ENCODE measurements at places on chromosomes 5 and 9.
A peak's percentile ranks its signal among the peaks of the same experiment; 100 is the strongest.

DNA sequence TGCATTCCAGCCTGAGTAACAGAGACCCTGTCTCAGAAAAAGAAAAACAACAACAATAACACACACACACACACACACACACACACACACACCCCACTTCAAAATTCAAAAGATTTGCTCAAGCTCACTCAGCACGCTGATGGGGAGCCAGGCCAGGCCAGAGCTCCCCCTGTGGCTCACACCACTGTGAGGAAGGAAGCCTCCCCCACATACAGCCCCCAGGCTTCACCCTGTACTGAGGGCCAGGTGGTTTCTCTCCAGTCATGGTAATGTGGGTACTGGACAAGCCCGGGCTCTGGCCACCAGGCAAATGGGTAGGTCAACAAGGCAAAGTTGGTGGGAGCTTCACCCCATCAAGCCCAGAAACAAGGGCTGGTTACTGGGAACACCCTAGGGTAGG lies 19.0 kb downstream of the ATOX1 start:
- DNase-seq, result no peak

GRCh38 chr5:135718151-135718550 lies 116.3 kb upstream of the SLC25A48 start:
- DNase-seq, result peak; percentile 52

- DNase-seq, result no peak
Measured at GRCh38 chr5:80864706-80865435, 95.3 kb upstream of the RASGRF2 start.

- peak; percentile 60 for DNase-seq
Measured at GRCh38 chr9:99820685-99821395, 845 bp upstream of the NR4A3 start.

DNA sequence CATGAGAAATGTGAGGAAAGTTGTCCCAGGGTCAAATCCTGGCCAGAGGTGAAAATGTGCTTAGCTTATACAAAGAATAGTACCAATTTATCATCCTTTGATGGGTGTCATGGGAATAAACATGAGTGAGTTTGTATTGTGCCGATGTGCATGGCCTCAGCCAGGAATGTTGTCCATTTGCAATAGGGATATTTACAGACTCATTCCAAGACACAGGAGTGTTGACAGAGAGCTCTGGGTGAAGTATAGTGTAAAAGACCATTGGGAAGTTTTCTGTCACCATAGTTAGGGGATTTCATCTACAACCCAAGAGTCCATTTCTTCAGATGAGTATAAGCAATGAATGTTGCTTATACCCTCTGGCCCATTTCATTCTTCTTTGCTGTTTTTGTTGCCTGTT lies 160.1 kb downstream of the DMAC1 start:
- DNase-seq, result no peak

DNA sequence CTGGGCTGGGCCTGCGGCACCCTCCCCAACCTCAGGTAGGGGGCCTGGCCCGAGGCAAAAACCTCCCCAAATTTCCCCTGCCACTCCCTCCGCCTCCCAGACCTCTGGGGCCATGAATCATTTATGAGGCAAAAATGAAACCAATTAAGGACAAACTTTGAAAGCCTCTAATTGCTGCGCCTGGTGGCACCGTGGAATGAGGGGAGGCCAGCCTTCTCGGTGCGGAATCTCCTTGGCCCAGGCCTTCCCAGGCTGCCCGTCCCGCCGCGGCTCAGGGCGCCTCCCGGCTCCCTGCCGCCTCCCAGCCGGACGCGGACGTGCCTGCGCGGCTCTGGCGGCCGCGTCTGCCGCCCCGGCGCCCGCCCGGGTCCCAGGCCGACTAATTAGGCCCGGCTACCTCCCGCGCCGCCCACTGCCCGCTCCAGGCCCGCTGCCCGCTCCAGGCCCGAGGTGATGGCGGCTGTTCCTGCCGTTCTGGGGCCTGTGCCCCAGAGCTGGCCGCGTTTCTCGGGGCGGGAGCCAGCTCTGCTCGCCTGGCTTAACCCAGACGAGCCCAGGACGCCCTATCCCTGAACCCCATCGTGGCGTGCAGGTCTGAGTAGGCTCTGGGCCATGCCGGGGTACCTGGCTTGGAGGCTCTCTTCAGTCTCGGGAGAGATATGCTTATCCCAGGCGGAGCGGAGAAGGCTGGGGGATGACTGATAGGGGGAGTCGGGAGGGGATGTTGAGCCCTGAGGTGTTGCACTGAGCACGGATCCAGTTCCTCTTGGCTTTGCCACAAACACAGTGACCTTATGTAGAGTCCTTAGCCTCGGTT lies 20.1 kb downstream of the CXXC5 start:
- peak; percentile 72 for DNase-seq

DNA sequence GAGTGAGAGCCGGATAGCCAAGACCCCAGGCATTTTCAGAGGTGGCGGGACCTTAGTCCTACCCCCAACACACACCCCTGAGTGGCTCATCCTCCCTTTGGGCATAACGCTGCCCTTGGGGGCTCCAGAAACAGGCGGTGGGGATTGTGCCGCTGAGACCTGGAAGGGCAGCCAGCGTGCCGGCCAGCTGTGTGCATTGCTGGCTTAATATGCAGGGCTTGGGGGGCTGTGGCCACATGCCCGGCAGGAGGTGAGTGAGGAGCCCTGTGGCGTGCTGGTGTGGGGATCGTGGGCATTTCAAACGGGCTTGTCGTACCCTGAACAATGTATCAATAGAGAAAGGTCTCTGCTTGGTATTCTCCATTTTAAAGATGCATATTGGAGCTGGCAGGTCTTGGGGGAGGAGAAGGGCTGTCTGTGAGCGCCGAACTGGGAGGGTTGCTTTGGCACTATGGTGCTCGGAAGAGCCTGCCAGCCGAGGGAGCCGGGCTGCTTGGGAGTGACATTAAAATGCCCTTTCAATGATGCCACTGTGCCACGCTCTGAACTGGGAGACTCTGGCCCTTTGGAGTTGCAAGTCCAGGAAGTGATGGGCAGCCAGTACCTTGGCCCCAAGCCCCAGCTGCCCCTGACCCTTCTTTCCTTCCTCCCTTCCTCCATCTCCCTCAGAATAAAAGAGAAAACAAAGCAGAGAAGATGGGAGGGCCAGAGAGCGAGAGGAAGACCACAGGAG lies 11.2 kb upstream of the OLFM1 start:
- no peak for DNase-seq

GRCh38 chr5:84063041-84063440 lies 321.6 kb downstream of the EDIL3 start:
- no peak for DNase-seq

DNA sequence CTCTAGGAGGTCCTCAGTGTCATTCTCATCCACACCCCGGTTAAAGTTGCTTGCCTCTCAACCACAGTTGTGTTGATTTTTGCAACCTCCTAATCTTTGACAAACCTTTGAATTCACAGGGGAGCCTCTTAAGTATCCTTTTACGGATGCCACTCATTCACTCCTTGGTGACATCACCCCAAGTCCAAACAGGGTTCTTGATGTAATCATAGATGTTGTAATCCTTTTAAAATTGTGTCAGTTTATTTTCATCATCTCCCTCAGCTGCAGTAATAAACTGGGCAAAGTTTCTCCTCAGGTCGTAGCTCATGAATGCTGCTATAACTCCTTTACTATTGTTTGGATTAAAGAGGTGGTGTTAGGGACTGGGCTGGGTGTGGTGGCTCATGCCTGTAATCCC lies 637.2 kb upstream of the NUDT12 start:
- DNase-seq, result no peak

DNA sequence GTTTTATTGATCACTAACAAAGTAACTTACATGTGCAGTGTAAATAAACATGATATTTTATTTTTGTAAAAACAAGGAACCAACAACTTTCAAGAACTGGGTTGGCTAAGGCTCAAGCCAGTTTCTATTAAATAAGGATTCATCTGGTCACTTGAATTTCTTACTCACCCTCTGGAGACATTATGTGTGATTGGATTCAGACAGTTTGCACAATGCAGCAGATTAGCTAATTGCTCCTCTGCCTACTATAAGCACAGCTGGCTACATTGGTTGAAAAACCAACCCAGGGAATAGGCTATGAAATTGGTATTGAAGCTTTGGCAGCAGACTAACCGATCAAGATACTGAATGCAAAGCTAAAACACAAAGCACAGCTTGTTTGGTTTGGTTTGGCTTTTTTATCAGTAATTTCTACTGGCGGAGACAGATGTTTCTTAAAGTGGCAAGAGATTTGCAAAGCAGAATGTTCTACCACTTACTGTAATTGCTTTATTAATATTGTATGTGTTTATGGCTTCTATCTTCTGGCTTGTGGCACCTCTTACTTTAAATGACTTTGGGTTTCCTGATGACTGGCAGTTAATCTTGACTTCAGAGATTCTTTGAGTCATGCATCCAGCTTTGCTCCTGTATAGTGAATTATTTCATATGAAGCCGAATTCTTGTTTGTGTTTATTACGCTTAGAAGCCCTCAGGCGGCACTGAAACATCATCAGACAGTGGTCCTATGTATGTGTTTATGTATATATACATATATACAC lies 231.5 kb downstream of the MPDZ start:
- no peak for DNase-seq

- no peak for DNase-seq
Measured at GRCh38 chr5:154542581-154542980, 64.6 kb upstream of the HAND1 start.

DNA sequence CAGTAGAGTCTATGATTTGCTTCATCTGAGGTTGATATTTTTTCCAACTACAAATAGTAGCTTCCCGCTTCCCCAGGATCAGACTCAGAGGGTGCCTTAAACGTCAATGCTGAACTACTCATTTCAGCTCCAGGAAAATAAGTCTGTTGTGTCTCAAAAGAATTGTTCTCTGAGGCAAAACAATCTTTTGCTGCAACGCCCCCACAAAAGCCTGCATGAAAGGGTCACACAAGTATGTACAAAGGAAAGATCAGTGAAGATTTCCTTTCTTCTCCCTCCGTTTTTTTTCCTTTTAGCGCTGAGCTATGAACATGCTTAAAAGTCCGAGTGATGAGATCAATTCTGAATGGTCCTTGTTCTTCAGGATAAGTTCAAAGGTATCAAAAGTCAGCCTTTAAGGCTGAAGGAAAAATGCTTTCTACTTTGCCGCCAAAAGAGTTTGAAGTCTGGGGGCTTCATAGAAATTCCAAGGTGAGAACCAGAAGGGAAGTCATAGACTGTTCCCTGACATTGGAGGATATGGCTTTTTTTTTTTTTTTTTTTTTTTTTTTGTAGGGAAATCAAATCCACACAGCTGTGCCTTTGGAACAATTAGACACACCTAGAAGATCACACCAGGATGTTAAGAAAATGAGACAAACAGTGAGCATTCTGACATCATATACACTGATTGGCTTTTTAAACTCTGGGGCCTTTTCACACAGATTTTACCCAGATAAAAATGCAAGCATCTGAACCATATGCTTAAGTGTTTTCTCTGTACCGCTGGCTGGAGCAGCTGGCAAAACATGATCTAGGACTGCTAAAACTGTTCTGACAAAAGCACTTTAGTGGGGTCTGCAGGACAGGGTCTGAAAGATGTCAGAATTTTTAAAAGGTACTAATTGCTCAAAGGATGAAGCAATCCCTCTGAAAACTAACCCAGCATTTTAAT lies 329.3 kb downstream of the ENC1 start:
- DNase-seq, result no peak

- no peak for DNase-seq
Measured at GRCh38 chr9:13807118-13807517, 506.8 kb downstream of the NFIB start.

- DNase-seq, result no peak
Measured at GRCh38 chr5:57550132-57550531, 67.5 kb upstream of the ACTBL2 start.

DNA sequence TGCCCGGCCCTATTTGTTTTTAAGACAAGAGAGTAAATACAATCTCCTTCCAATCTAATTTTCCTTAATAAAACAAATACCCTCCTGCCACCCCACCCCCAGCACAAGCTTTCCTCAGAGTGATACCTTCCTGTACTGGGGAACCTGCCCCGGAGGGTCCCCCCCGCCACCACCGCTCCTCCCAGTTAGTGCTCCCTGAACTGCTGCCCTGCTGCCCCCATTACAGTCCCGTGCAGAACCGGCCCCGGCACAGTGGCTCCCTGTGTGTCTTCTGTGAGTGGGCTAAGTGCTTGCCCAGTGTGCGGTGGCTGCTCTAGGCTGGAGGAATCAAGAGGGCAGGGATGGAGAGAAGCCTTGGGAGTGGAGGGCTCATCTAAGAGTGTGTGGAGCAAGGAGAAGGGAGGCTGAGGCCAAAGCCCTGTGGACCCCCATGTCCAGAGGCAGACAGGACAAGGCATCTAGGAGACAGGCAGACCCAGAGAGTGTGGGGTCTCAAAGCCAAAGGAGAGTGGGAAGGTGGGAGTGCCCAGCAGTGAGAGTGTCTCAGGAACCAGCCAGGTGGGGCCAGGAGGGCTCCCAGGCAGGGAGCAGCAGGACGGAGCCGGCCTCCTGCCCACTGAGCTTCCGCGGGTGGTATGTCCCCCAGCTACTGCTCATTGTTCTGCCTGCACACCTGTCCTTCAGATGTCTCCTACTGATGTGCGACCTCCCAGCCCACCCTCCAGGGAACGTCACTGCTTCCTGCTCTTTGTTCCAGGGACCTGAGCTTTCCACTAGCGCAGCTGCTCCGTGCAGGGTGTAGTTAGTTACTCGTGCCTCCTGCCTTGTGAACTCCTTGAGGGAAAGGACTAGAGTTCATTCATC lies 129.0 kb downstream of the DAB2IP start:
- no peak for DNase-seq

GRCh38 chr9:130156672-130157071 lies 15.5 kb upstream of the NCS1 start:
- DNase-seq, result no peak

GRCh38 chr9:128882677-128883603 lies 1.0 kb downstream of the LRRC8A start:
- DNase-seq, result peak; percentile 41

- DNase-seq, result no peak
Measured at GRCh38 chr5:62431735-62432620, 19.4 kb downstream of the IPO11 start.

DNA sequence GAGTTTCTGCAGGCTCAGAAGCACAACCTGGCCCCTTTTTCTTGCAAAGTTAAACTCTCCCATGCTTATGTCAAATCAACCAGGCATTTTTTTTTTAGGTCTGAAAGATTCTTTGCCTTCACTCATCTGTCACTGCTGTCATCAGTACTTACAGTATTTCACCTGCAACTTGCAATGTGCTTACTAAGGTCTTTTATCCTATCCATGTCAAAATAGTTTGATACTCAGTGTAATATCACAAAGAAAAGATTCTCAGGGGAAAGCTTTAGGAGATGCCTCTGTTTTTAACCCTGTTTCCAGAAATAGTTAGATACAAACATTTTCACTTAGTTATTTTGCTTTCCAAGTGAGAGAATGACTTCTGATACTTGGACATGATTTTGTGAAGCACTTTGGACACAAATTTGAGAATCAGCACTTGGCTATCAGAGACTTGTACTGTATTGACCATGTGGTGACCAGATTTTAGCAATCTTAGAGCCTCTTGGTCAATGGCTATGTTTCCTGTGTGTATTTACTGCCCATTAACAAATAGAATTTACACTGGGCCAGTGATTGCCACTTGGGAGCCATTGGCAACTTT lies 428.2 kb downstream of the IRX1 start:
- DNase-seq, result no peak

GRCh38 chr5:163478126-163478981 lies 17.9 kb downstream of the HMMR start:
- peak; percentile 58 for DNase-seq

All from EL (cell line).